ENCODE measurements at places on chromosomes 4 and X.
A peak's percentile ranks its signal among the peaks of the same experiment; 100 is the strongest.

DNA sequence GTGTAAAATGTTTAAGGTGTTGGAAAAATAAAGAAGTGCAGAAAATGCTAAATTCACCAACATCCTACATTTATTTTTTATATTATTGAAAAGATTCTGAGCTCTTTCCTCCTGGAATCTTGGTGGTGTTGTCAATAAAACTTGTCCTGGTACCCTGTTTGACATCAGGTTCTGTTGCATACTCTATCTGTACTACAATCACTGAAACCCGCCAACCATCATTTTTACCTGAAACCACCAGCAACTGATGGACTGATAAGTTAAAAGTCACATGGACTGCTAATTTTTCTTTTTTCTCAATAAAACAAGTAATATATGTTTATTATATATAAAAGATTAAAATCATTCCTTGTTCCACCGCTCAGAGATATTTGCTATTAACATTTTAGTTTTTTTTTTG lies 23.4 kb downstream of the STAP1 start:
- DNase-seq = no peak

- no peak for DNase-seq
Observed at GRCh38 chr4:79201971-79202370, 123.9 kb downstream of the NAA11 start.

- peak; percentile 14 for DNase-seq
Observed at GRCh38 chrX:35098419-35098818, 155.8 kb downstream of the FAM47B start.

- no peak for DNase-seq
Observed at GRCh38 chr4:102860611-102861324, 8.0 kb upstream of the CISD2 start.

- DNase-seq = no peak
Observed at GRCh38 chr4:47013373-47013772, 18.0 kb upstream of the GABRB1 start.

GRCh38 chr4:112403101-112403945 lies 106.2 kb downstream of the ALPK1 start:
- DNase-seq = peak; percentile 14

DNA sequence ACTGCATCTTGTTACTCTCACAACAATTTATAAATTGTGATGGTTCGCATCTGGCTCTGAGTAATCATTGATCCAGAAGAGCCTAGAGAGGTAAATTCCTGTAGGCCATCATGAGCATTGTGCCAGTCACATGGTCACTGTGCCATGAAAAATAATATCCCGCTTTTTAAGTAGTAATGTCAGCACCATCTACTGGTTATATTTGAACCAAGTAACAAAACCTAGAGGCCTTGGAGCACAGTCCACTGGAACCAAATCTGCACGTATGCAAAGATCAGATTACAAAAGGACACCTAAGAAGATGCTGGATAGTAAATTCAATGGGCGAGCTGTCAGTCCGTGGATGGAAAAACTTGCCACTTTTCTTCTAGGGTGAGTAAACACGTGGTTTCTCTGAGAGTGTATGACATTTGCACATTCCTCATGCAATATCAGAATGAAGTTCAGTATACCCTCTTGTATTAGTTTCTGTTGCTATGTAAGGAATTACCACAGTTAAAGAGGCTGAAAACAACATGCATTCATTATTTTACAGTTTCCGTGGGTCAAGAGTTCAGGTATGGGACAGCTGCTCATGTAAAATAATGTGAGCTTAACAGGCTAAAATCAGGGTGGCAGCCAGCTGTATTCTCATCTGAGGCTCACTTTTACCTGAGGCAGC lies 26.8 kb downstream of the FAM114A1 start:
- no peak for DNase-seq

- no peak for DNase-seq
Observed at GRCh38 chrX:43853225-43853828, 28.9 kb downstream of the MAOB start.

DNA sequence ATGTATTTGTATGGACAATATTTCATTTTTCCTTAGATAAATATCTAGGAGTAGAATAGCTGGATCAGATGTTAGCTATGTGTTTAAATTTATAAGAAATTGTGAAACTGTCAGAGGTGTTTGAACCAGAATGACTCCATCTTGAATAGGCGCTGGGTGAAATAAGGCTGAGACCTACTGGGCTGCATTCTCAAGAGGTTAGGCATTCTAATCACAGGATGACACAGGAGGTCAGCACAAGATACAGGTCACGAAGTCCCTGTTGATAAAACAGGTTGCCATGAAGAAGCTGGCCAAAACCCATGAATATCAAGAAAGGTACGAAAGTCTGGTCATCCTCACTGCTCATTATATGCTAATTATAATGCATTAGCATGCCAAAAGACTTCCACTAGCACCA lies 36.3 kb upstream of the SPIN4 start:
- DNase-seq = no peak

DNA sequence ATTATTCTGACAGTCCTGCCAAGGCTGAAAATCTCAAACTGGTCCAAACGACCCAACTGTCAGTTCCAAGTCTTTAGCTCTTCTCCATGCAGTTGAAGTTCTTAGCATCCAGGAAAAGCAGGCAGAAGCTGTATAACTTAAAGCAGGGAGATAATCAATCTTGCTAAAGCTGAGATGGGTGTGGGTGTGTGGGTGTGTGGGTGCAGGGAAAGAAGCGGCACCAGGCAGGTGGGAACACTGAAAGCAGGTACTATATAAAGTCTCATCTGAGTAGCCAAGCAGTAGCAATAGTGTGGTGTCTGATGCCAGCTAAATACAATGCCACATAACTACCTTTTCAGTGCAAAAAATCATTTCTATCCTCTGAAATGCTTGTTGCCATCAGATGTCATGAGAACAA lies 69.7 kb upstream of the EGFL6 start:
- no peak for DNase-seq

DNA sequence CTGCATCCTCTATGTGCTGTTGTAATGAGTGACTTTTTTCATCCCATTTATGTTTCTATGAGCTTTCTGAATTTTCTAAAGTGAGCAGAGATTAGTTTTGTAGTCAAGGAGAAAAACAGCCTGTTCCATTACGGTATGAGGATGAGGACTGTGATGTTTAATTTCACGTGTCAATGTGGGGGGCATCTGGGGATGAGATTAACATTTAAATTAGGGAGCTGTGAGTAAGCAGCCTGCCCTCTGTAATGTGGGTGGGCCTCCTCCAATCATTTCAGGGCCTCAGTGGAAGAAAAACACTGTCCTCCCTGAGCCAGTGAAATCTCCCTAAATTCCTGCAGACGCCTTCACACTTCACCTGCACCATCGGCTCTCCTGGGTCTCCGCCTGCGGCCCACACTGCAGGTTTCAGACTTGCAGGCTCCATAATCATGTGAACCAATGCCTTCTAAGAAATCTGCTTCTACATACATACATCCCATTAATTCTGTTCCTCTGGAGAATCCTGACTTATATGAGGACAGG lies 121.7 kb downstream of the AFAP1 start:
- no peak for DNase-seq

- DNase-seq = no peak
Observed at GRCh38 chrX:40303256-40304077, 205.7 kb upstream of the BCOR start.
